ENCODE measurements at places on chromosomes 12 and 14.

DNA sequence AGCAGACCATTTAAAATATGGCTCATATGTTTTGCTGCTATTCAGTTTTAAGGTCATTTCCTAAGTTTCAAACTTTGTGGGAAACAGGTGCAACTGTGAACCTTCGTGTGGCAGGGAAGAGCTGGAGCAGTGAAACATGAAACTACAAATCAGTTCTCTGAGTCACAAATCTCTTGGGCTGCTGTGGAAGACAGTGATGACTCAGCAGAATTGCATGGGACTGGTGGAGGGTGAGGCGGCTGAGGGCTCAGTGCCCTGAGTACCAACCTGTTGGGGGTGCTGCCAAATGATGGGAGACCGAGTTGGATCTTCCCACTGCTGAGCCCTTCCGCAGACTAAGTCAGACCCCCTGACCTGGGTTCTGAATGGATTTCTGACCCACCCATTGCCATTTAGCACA, 8.4 kb upstream of the CALM1 start:
- no peak for DNase-seq

GRCh38 chr14:37138898-37139297, 33.5 kb downstream of the SLC25A21 start:
- DNase-seq, result no peak

- no peak for DNase-seq
These were observed 2.1 kb downstream of the DIP2B start for GRCh38 chr12:50506753-50507473.

GRCh38 chr14:91744068-91744480, 12.2 kb upstream of the CATSPERB start:
- no peak for DNase-seq

DNA sequence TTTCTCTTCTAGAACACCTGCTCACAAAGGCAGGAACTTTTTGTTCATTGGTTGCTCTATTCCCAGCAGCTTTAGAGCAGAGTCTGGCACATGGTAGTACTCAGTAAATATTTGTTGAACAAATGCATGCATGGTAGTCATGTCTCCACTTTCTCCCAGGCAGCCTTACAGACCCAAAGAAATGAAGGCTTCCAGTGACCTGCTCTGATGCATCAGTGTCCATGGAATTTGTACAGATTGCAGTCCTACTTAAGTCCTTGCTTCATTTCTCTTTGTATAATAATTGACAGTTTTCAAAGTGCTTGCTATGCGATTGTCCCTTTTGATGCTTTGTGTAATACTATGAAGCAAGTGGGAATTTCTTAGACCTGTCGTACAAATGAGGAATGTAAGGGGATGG, 119.6 kb downstream of the DERA start:
- DNase-seq, result no peak

GRCh38 chr12:72053604-72054003, 115.0 kb downstream of the TPH2 start:
- no peak for DNase-seq

- DNase-seq, result no peak
These were observed 260.4 kb upstream of the PPFIA2 start for GRCh38 chr12:82019533-82019932.

- no peak for DNase-seq
These were observed 1.7 kb downstream of the TBX3 start for GRCh38 chr12:114682106-114682784.

DNA sequence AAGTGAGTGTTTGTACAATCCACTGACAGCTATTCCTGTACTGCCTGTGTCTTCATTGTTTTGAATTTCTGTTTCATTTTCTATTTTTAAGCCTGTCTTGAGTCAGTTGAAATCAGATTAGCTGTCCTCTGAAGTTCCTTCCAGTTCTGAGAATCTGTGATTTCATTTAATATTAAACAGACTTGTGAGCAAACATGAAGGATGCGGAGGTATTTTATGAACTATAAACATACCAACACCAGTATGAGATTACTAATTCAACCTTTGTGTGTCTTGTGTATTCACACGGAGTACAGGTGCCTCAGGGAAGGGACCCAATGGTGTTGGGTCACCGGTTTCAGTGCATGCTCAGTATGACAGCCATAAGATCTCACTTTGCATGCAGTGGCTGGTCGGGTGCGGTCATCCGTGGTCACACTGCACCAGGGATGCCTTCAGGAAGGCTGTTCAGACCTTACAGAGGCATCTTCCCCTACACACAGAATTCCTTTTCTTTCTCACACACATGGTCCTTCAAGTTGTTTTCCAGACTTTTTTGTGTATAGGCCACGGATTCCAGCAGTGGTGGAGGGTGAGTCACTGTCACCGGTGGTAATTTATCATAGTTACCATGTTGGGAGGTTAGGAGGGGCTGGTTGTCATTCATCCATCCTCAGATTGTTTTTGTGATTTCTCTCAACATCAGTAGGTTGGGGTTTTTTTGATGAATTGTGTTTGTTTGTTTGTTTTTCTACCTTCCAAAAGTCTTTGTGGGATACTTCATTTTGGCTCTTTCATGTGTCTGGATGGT, 103.0 kb upstream of the SFSWAP start:
- DNase-seq, result no peak

DNA sequence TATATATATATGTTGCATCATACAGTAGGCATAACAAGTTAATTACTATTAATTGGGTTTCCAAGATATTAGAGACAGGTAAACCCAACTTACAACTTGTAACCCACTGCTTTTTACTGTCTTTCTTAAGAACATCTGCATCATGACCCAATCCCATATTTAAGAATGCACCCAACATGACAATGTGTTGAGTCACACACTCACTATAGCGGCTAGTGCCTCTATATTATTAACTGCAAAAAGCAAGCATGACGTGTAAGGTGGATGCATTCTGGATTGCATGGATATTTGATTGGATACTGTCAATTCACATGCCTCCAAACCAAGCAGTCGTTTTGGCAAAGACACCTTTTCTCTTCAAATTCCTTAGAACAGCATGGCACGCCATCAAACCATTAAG, 68.2 kb downstream of the KSR2 start:
- no peak for DNase-seq

GRCh38 chr12:12157424-12157823, 86.7 kb downstream of the BCL2L14 start:
- no peak for DNase-seq

GRCh38 chr14:68599896-68600610, 192.8 kb downstream of the ZFP36L1 start:
- no peak for DNase-seq

DNA sequence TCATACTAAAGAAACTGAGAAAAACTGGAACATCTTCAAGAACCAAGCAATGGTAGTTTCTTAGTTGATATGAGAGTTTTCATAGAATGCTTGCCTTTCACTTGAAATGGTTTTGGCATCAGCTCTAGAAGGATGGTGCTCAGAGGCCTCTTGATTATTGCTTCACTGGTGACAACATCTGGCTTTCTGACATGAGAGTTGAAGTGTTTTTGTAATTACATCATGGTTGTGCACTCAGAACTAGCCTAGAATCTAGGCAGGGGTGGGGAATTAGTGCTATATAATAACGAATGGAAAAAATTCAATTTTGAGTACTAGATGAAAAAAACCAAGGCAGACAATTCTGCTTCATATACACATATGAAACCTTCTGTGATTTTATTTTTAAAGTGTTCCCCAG, 172.8 kb upstream of the LMNTD1 start:
- no peak for DNase-seq

DNA sequence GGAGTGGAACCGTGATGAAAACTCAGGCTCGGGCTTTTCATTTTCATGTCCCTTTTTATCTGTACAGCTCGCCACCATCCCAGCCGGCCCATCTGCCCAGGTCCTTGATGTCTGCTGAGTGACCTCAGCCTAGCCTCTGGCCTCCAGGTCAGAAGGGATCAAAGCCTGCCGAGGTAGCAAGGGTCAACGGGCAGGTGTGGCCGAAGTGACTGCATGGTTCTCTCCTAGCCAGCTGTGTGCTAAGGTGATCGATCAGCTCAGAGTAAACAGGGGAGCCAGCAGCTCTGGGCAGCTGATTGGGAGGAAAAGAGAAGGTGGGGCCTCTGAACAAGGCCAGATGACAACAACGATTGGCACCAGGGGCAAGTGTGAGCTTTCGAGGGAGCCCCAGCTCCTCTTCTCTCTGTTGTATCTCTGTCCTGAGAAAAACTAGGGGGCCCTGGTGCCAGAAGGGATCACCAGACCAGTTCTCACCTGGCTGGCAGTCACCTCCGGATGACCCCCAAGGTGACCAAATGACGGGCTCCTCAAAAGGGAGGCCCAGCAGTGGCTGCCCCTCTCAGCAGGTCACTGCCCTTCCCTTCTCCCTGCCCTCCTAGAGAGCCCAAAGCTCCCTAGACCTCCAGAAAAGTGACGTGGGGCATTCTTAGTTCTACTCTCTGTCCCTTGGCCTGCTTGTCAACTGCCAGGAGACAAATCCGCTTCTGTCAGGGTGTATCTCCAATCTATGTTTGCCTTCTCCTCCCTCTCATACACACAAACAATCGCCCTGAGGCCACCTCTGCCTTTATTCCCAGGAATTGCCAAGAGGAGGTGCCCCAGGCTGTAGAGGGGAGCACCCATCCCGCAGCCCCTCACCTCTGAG, 3.4 kb downstream of the SLC6A12 start:
- DNase-seq, result no peak

DNA sequence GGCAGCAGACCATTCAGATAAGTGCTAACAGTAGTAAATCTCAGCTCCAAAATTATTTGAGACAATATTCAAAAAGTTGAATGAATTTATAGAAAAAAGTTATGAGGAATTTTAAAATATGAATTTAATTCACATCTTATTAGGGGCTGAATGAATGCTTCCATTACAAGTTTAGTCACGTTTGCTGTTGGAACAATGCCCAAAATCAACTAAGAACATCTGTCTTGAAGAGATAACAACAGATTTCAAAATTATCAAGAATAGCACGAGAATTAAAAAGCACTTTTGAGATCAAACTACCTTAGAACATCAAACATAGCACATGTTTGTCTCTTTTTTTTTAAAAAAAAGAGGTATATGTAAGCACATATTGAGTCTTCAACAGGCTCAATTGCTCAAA, 115.4 kb upstream of the PPFIA2 start:
- DNase-seq, result no peak

DNA sequence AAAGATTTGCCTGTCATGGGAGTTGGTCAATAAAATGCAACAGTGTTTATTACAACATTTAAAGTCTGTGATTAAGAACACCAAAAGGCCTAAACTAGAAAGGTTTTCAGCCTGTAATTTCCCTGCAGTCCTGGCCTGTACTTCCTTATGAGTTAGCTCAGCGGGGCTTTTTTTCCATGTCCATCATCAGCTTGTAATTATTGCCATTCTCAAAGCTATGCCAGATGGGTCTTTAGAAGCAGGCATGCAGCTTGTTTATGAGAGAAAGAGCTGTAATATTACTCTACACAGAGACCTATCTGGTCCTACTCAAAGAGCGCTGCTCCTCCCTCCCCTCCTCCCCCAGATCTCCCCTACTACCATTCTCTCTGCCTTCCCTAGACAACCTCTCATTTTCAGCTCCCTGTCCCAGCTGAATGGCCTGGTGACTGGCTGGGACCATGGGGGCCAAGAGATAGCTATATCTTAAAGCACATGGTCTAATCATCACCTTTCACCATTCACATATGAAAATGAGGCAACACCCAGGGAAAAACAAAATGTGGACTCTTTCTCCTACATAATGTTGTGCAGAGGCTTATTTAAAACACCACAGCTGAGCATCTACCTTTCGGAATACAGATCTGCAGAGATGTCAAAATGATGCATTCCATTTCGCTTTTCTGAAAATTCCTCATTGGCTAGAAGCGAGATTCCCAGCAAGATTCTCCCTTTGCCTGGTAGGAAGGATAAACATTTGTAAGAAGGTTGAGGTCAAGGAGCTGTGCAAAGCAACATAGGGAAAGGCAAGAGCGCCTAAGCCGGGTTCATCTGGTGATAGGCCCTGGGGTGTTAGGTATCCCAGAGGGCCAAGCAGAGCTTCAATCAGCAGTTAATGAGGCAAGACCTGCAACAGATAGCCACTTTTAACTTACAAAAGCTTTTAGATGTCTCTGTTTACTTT, 209.7 kb upstream of the CDKN3 start:
- no peak for DNase-seq

GRCh38 chr12:38736821-38737220, 168.6 kb downstream of the CPNE8 start:
- no peak for DNase-seq

- DNase-seq, result no peak
These were observed 592.4 kb downstream of the SOX5 start for GRCh38 chr12:23356927-23357708.

- DNase-seq, result peak; percentile 83
These were observed 864 bp downstream of the DNAJC22 start for GRCh38 chr12:49347311-49348193.

GRCh38 chr12:33587354-33587753, 147.7 kb upstream of the SYT10 start:
- DNase-seq, result no peak

DNA sequence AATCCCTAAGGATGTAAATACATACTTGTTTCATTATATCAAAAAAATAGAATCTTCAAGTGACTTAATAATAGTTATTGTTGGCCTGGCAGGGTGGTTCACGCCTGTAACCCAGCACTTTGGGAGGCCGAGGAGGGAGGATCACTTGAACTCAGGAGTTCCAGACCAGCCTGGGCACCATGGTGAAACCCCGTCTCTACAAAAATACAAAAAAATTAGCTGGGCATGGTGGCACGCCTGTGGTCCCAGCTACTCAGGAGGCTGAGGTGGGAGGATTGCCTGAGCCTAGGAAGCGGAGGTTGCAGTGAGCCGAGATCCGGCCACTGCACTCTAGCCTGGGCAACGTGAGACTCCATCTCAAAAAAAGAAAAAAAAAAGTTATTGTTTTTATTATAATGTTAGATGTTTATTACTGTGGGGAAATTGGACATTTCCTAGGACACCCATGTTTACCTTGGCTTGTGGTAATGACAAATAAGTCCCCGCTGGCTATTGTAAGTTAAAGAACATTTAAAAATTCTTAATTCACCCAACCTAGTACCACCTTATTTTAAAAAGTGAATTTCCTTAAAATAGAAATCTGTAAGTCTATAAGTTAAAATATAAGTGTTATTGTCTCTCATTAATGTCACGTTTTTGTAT, 1.8 kb downstream of the USP15 start:
- DNase-seq, result no peak

DNA sequence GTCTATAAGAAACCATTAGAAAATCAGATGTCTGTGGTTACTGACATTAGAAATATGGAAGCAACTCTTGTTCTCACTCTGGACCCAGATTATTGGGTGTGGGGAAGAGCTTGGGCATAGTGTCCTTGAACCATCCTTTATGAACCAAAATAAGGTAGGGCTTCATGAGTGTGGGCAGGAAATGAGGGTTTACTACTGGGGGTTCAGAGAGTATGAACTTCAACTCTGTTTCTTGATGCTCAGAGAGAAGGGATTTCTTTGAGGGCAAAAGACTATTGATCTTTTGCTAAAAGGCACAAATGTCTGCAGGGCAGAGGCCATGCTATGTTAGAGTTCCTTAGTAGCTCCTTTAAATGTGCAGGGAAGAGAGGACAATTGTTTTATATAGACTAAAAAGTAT, 183.3 kb upstream of the ATP2B1 start:
- no peak for DNase-seq

- DNase-seq, result peak; percentile 26
These were observed 802 bp downstream of the SUSD6 start for GRCh38 chr14:69612014-69612782.

DNA sequence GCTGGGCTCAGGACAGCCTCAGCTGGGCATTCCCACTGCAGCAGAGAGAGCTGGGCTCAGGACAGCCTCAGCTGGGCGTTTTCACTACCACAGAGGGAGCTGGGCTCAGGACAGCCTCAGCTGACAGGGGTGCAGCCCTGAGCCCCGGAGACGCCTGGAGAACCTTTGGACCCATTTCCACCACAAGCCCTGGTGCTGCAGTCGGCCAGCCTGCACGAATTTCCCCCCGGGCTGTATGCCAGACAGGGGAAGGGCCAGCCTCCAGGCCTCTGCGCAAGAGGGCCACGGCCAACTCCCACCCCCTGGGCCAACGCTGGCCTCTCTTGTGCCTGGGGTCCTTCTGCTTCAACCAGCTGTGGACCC, 2.6 kb upstream of the C14orf180 start:
- DNase-seq, result no peak
